Liver (tissue), 10 donors: ENCODE measurements at places on chromosomes 7 and 10. TPM values are rescaled to one million over a fixed set of nuclear protein-coding genes. Genes with fewer than 3 reads are reported as not detected.

The SPDYE8 gene
- total RNA-seq = not detected

DNA sequence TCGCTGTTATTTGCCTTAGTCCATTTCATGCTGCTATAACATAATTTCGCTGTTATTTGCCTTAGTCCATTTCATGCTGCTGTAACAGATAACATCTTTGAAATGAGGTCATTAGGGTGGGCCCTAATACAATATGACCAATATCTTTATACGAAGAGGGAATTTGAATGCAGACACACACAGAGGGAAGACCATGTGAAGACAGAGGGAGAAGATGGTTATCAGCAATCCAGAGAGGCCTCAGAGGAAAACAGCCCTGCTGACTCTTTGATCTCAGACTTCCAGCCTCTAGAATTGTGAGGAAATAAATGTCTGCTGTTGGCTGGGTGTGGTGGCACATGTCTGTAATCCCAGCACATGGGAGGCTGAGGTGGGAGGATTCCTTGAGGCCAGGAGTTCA, 404.9 kb downstream of the TYW1 start:
- no peak for DNase-seq

The TCF7L2 gene
- 4.9 TPM for total RNA-seq

- DNase-seq = no peak
Observed at GRCh38 chr7:937856-938484, 16.5 kb downstream of the ADAP1 start.

The COL17A1 gene
- total RNA-seq = 1.7 TPM

The TRPV5 gene
- total RNA-seq = under 0.01 TPM

The CUZD1 gene
- total RNA-seq = 0.14 TPM

DNA sequence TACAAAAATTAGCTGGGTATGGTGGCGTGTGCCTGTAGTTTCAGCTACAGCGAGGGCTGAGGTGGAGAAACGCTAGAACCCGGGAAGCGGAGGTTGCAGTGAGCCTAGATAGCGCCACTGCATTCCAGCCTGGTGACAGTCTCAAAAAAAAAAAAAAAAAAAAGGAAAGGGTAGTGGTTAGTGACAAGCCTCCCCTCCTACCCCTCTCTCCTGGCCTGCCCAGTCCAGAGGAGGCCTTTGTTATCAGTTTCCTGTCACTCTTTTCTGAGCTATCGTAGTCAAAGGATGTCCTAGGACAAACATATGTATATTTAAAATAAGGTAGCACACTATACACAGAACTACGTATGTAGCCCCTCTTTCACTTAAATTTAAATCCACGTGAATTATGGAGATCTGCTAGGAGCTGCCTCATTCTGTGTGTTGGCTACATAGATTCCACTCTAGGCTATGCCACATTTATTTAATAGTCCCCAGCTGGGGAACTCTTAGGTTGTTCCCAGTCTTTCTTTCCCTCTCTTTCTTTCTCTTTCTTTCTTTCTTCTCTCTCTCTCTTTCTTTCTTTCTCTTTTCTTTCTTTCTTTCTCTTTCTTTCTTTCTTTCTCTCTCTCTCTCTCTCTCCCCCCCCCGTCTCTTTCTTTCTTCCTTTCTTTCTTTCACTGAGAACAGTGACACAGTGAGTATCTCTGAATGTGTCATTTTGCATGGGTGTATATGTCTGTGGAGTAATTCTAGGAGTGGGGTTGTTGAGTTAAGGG, 3.9 kb downstream of the TSPAN15 start:
- no peak for DNase-seq

DNA sequence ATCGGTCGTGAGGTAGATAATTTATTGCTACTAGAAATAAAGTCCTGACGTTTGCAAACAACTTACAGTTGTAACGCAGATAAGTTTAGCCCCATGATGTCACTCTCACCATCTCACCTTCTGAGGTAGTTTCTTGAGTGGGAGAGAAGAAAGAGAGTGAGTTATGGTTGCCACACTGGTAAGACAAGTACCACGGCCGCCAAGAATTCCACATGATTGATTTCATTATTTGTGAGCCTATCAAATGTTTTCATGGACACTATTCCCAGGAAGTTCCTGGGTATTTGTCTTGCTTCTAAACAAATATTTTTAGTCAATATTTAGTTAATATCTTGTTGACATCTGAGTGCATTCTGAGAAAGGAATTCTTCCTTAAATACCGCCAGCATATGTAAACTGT, 339.4 kb upstream of the KIAA1217 start:
- DNase-seq = no peak

GRCh38 chr10:93567277-93568104, 1.0 kb downstream of the FFAR4 start:
- no peak for DNase-seq

DNA sequence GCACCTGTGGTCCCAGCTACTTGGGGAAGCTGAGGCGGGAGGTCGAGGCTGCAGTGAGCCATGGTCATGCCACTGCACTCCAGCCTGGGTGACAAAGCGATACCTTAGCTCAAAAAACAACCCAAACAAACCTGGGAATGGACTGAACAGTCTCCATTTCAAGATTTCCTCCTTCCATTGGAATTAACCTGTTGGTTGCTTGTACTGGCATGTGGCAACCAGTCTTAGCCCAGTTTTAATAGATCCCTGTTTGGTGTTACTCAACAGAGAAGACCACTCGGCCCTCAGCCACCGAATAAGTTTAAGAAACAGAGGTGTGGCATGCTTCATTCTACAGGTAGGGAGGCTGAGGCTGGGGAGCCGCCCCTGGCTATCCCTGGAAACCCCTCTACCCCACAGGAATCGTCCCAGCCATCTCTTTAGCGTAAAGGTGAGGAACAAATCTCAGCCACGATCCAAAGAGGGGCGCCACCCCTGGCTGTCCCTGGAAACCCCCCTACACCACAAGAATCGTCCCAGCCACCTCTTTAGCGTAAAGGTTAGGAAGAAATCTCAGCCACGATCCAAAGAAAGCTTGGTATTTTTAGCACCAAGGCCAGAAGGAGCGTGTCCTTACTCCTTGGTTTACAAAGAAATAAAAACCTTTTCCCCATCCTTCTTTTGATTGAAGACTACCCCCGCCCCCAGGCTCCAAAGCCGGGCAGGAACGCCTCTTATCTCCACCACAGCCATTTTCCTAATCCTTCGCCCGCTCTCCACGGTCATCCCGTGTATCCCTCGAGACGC, 861 bp upstream of the TSPAN14 start:
- no peak for DNase-seq

GRCh38 chr7:11486271-11486670, 345.7 kb downstream of the THSD7A start:
- DNase-seq = no peak

DNA sequence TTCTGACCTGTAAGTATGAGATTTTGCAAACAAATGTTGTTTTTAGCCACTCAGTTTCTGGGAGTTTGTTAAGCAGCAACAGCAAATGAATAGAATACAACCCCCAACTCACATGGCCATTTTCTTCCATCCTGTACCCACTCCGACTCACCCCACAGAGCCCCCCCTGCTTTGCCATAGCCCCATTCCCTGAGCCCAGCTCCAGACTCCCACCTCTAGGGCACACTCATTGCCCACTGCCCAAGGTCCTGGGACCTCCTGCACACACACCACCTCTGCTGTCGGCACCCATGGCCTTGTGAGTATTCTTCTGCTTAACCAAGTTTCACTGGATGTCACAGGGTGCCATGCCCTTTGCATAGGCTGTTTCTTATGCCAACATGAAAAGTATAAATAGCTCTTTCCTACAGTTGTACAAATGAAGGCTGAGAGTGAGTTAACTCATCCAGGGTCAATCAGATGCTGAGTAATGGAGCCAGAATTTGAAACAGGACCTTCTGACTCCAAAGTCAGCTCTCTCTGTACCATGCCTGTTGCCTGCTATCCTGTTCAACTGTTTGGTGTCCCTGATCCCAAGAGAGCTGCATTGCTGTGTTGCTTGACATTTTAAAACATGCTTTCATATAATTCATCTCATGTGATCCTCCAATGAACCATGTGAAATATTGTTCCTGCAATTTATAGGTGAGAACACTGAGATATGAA, 367.8 kb upstream of the ZMIZ1 start:
- DNase-seq = no peak

GRCh38 chr7:155741805-155742204, 70.5 kb downstream of the SHH start:
- DNase-seq = no peak

The CDC14C gene
- total RNA-seq = not detected

The BZW2 gene
- 18.6 TPM for total RNA-seq

The HOXA4 gene
- total RNA-seq = 0.28 TPM

DNA sequence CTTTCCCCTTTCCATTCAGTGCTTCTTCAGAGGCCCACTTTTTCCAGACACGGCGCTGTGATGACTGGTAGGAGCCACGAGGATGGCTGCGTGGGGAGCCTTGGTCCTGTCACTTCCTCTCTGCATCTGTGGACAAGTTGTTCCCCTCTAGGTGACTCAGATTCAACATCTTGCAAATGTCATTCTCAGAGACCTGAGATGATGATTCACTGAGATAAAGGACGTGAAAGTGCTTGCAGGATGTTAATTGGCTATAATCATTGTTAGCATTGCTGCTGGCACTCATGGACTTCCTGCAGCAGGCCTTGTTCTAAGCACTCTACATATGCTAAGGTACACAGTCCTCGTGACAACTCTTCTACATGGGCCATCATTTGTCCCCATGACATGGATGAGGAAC, 489.8 kb upstream of the ZMIZ1 start:
- DNase-seq = no peak

DNA sequence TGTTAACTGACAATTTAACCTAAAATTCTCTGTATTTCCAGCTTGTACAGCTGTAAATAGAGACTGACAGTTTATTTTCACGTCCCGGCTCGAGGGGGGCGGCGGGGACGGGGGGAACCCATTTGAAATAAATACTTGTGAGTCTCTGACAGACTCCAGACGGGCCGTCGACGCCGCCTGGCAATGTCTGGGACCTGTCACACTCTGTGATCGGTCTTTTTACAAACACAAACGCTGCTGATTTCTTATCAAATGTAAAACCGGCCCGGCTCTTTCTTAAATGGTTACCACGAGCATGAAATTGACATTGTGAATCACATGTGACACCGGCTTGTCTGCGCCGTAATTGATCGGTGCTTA, 57.0 kb downstream of the UNCX start:
- no peak for DNase-seq

DNA sequence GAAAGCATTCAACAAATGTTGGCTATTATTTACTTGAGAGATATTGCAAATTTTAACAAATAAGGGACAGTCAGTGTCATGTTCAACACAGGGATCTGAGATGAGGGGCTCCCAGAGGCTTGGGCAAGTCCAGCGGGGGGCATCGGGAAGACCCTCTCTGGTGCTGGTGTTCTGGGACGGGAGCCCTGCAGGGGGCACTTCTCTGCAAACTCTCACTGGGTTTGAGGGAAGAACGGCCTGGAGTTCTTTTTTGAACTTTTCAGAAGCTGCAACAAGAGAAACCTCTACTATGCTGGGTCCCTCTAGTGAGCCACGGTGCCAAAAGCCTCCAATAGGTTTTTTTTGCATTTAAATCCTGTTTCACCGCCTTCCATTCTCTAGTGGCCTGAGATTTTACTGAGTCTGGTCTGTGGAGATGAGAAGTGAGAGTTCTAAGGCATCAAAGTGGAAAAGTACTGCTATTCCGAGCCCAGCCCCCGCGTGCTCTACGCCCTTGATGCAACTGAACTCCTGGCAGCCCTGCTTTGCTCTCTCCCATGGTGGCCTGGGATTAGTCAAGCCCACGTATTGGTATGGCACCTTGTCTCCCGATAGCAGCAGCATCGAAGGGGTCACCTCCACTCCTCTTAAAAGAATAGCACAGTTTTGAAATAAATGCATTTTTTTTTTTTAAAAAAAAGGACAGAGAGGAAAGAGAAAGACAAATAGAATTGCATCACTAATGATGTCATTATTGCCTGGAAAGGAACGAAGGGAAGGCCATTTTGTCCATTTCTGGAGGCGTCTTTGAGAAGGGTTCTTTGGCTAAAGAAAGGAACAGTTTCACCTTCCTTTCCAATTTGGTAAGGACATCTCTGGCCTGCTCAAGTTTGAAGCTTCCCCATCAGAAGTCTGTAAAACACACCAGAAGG, 43.5 kb downstream of the CLEC2L start:
- DNase-seq = no peak

The SRGN gene
- 305 TPM for total RNA-seq

The TEX47 gene
- total RNA-seq = not detected

DNA sequence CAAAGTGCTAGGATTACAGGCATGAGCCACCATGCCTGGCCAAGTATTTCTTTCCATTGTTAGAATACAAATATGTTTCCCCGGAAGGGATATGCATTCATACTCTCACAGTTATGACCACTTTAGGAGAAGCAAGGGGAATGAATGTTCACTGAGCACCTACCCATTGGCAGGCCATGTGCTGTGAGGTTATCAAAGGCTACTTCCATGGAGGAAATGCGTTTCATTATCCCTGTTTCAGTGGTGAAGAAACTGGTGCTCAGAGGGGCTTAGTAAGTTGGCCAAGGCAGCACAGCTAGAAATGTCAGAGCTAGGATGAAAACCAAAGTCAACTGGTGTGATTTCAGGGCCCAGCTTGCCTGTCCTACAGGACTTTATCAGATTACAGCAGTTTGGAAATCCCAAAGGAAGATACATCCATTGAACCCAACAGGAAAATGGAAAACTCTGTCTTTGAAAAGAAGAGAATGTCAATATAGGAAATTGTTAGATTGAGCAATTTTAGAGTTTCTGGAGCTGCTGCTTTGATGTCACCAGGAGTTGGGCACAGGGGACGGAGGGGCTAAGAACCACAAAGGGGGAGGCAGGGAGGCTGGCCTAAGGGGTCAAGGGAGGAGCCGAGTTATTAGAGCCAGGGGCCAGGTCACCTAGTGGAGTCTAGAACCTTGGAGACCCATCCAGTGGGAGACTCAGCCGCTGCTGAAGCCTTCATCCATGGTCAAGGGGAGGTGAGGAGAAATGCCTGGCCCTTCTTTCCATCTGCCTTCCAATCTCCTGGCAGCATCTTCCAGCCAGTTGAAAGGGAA, 319.8 kb downstream of the FRMD4A start:
- no peak for DNase-seq

The COBL gene
- 18.7 TPM for total RNA-seq

- no peak for DNase-seq
Observed at GRCh38 chr7:90181485-90181884, 27.2 kb downstream of the STEAP1 start.

The NYAP1 gene
- total RNA-seq = 0.09 TPM

The ZNF394 gene
- total RNA-seq = 18.1 TPM

GRCh38 chr7:54719974-54720373, 39.0 kb downstream of the SEC61G start:
- DNase-seq = no peak

DNA sequence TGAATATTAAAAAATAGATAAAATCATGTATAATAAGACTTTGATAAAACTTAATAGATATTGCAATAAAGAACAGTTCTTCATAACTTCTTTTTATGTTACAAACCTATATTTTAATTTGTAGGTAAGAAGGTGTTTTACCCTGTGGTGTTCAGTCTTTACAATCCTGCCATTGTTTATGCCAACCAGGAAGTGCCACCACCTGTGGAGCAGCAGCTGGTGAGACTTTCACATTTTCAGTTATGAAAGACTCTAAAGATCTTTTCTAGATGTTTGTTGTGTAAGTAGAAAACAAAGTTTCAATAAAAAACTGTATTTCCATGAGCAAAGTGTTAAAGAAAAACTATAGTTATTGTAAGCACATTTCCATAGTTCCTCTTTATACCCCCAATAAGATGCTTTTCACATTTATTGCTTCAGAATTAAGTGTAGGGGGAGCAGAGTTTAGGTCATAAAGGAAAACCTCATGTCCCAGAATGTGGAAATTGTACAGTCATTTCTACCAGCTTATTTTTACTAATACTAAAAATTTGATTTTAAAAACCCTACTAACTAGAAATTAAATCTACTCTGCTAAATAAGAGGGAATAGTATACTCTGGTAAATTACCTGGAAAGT, 28.7 kb downstream of the CSGALNACT2 start:
- no peak for DNase-seq

The JMJD1C gene
- 72.0 TPM for total RNA-seq
